ENCODE measurements at places on chromosomes 7 and 10.

- DNase-seq: no peak
Observed at GRCh38 chr10:132992433-132993215, 50.3 kb upstream of the CFAP46 start.

- DNase-seq: no peak
Observed at GRCh38 chr10:77981281-77981680, 48.0 kb downstream of the POLR3A start.

GRCh38 chr10:88196291-88196690 is 332.9 kb downstream of the PTEN start:
- no peak for DNase-seq

DNA sequence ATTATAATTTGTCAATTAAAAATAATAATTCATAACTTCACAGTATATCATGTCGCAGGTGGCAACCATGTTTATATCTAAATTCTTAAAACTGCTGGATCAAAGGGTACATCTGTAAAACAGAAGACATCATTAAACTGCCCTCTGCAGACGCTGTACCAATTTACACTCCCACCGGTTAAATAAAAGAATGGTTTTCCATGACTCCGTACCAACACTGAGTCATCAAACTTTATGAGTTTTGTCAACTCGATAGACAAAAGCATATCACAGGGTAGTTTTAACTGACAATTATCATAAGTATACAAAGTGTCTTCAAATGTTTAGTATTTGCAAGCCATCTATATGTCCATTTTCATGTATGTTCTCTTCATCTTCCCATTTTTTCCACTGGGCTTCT is 5.7 kb upstream of the GSTK1 start:
- no peak for DNase-seq

DNA sequence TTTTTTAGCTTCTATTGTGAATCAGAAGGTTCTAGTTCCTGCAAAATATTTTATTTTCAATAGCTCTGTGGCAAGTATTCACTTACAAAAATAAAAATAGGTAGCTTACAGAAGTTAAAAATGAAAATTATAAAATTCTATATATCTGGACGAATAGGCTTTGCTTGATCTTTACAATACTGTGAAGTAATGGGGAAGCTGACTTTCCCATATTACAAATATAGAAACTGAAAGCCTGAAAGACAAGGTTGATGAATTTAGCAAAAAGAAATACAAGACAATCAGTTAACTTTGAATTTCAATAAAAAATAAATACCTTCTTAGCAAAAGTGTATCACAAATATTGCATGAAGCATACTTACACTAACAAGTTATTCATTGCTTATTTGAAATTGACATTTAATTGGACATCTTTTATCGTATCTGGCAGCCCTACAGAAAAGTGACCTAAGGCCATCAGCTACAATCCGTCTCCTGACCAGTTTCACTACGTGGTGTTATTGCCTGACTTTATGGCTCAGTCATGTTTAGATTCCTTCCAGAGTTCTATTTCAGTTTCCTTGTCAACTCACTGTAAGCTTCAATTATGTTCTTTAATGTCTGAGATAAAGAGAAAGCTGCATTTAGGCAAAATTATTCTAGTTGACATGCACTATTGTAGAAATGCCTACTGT is 310.5 kb upstream of the HGF start:
- no peak for DNase-seq

- peak; percentile 48 for DNase-seq
Observed at GRCh38 chr7:1193593-1194424, 33.8 kb upstream of the ZFAND2A start.

DNA sequence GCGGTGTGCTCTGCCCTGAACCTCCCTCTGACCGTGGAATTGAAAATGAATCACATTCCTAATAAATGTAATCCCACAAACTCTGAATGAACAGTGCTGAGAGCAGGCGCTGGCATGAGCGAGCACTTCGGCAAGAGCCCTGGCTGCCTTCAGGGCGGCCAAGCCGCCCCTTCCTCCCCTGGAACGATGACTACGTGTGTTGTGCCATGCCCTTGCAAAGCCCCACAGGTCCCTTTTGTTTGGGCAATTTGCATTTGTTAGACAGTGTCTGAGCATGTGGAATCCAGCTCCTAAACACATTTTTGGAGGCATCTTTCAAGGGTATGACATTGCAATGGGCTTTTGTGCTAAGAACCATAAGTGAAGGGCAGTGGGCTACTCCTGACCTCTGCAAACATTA is 95.6 kb upstream of the MKI67 start:
- DNase-seq: no peak

GRCh38 chr7:151775547-151776443 is 101.1 kb downstream of the PRKAG2 start:
- no peak for DNase-seq

- no peak for DNase-seq
Observed at GRCh38 chr7:40799-41750, 151.3 kb upstream of the FAM20C start.

DNA sequence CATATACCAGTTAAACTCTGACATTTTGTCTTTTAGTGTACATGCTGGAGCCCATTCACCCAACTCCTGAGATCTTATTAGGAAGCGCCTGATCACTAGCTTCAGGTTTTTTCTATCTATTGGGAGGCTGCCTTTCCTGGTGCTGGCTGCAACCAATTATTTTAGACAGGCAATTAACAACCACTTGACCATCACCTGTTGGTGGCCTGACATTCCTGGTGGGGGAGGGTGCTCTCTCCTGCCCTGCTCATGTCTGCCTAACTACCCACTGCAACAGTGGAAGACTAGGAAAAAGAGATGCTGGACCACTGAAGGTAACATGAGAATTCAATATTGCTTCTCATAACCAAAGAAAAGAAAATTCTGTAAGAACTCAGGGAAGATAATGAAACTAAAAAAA is 190.3 kb upstream of the GRM3 start:
- no peak for DNase-seq

DNA sequence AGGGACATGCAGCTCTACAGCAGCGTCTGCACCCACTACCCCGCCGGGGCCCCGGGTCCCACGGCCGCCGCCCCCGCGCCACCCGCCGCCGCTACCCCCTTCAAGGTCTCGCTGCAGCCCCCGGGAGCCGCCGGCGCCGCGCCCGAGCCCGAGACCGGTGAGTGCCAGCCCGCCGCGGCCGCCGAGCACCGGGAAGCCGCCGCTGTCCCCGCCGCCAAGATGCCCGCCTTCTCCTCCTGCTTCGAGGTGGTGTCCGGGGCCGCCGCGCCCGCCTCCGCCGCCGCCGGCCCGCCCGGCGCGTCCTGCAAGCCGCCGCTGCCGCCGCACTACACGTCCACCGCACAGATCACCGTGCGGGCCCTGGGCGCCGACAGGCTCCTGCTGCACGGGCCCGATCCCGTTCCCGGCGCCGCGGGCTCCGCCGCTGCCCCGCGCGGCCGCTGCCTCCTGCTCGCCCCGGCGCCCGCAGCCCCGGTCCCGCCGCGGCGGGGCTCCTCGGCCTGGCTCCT is 631 bp downstream of the OTUD1 start:
- DNase-seq: peak; percentile 22

DNA sequence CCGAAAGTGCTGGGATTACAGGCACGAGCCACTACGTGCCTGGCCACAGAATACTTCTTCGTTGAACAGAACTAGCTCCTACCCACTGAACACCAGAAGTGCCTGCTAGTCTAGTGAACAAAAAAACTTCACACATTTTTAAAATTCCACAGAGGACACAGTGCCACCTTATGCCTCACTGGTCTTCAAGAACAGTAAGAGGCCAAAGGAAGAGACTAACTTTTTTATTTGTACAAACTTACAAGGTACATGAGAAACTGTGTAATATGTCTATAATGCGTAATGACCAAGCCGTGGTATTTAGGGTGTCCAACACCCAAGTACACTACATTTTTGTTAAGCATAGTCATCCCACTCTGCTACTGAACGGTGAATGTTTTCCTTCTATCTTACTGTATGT is 144.4 kb upstream of the PTER start:
- DNase-seq: no peak

DNA sequence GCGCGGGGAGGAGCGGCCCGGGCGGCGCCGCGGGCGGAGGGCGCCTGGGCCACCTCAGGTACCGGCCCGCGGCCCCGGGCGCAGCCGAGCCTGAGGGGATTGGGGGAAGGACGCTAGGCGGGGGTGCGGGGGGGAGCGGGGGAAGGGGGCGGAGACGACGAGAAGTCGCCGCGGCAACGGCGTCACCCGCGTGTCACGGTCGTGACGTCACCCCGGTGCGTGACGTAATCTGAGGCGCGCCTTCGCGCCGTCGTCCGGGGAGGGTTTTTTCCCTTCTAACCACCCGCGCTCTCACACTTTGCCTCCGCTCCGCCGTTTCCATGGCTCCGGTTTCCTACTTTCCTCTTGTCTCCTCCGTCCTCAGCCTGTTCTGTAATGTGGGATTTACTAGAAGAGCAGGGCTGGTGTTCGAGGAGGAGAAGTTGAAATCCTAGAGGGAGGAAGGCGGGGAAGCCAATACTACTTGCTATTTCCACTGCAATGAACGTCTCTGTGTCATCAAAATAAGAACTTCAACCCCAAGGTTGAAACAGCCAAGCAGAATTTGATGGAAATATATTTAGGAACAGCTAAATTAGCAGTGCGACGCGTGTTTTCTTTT is at the start of gene BRAF:
Gene BRAF (minus strand): TSS at position 109 of the 601 bp plus-strand sequence. CDS start 226 bp downstream, outside the sequence.
- DNase-seq: peak; percentile 85

GRCh38 chr10:1346201-1346600 is 290.0 kb downstream of the WDR37 start:
- DNase-seq: no peak

GRCh38 chr10:127195041-127195506 is 1.3 kb downstream of the INSYN2A start:
- DNase-seq: peak; percentile 27

- DNase-seq: peak; percentile 74
Observed at GRCh38 chr7:2870471-2870931, 26.4 kb upstream of the GNA12 start.

GRCh38 chr10:11208908-11209829 is 191.5 kb downstream of the CELF2 start:
- no peak for DNase-seq

DNA sequence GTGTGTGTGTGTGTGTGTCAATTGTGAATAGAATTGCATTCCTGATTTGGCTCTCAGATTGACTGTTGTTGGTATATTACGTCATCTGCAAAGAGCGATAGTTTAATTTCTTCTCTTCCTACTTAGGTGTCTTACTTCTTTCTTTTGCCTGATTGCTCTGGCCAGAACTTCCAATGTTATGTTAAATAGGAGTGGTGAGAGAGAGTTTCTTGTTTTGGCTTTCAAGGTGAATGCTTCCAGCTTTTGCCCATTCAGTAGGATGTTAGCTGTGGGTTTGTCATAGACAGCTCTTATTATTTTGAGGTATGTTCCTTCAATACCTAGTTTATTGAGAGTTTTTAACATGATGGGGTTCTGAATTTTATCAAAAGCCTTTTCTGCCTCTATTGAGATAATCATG is 34.2 kb upstream of the PRSS37 start:
- DNase-seq: no peak

GRCh38 chr10:80414142-80414895 is 6.0 kb downstream of the PRXL2A start:
- no peak for DNase-seq

DNA sequence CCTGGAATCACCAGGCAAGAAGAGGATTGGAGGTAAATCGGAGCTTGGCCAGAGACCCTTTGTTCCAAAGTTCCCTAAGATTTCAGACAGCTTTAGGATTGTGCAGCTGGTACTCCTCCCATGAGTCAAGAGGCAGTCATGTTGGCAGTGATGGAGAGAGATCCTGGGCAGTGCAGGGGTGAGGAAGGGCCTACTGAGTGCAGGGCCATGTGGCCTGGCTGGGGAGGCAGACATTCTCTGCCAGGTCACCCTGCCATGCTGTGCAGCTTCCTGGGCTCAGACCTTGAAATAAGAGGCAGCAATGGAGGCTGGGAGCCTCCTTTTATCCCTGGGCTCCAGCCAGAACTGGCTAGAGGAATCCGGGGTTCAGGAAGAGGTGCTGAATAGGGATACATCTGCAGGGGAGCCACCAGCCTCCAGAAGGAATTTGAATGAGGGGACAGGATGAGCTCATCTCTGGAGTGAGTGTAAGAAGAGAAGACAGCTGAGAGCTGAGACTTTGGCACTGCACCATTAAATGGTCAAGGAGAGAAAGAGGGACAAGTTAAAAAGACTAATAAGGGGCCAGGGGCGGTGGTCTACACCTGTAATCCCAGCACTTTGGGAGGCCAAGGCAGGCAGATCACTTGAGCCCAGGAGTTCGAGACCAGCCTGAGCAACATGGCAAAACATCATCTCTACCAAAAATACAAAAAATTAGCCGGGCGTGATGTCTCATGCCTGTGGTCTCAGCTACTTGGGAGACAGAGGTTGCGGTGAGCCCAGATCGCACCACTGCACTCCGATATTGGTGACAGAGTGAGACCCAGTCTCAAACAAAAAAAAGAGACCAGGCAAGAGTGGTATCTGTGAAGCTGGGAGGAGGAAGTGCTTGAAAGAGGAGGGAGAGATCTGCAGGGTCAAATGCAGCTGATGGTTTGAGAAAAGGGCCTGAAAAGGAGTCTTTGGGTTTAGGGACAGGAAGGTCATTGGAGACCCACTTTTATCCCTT is 12.0 kb downstream of the SFTPD start:
- DNase-seq: no peak

DNA sequence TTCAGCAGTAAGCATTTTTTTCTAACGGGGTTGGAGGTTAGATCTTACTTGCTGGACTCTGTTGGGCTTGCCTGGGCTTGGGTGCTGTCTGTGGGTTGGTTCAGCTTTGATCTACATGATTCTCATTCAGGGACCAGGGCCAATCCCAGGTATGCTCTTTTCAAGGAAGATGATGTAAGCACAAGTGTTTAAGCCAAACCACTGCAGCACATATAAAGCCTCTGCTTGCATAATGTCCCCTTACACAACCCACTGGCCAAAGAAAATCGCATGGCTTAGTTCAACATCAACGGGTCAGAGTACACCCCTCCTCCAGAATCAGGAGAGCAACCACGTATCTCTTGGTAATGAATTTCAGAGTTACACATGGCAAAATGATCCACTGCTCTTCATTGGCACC is 83.9 kb downstream of the DNAJB9 start:
- DNase-seq: peak; percentile 63

- DNase-seq: peak; percentile 83
Observed at GRCh38 chr7:139645572-139646523, 122.4 kb downstream of the CLEC2L start.

DNA sequence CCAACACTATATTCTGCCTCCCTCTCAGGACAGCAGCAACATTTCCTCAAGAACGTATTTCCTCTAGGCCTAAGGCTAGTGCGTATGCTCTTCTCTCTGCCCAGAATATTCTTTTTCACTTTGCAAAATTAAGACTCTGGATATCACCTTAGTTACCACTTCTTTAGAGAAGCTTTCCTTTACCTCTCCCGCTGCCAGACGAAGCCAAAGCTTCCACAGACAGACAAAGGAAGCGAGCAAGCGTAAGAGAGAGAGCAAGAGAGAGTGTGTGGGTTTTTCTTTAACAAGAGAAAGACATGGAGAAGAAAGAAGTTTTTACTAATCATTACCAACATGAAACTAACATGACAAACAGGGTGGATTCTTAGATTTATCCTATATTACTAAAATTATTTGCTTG is 64.1 kb downstream of the P4HA1 start:
- no peak for DNase-seq

DNA sequence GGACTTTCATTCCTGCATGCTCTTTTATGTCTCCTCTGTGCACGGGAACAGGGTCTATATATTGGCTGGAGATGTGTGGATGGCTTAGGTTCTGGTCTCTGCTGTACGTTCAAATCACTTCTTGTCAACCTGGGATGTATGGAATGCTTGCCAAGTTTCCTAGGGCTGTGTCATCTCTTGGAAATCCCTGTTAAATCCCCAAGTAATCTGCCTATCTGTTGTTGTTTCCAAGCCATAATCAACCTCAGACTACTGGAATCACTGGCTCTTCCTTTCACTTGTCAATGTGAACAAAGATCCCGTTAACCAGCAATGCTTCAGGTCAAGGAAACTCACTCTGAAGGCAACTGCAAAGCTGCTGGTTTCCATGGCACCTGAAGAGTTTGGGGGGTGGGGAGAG is 93.3 kb upstream of the FAM171A1 start:
- DNase-seq: peak; percentile 14
